ENCODE measurements at places on chromosomes 2 and 18. TPM values are rescaled to one million over a fixed set of nuclear protein-coding genes. Genes with fewer than 3 reads are reported as not detected.

The ZNF513 gene
- total RNA-seq = 11.5 TPM

The CRYGC gene
- not detected for total RNA-seq

The CLEC4F gene
- total RNA-seq = 0.21 TPM

The SPATA3 gene
- total RNA-seq = not detected

The AMER3 gene
- not detected for total RNA-seq

The COX7A2L gene
- total RNA-seq = 135 TPM

The HS6ST1 gene
- 15.1 TPM for total RNA-seq

The IL37 gene
- not detected for total RNA-seq

The G6PC2 gene
- not detected for total RNA-seq

The ANKRD30BL gene
- not detected for total RNA-seq

The TRIM43 gene
- total RNA-seq = not detected

The DYNAP gene
- total RNA-seq = not detected

The PRSS56 gene
- not detected for total RNA-seq

The EML6 gene
- total RNA-seq = 0.73 TPM

The PAPOLG gene
- 21.6 TPM for total RNA-seq

The KANSL1L gene
- total RNA-seq = 15.4 TPM

The TLX2 gene
- 0.10 TPM for total RNA-seq

The FARSB gene
- total RNA-seq = 9.3 TPM

The GALNT3 gene
- 20.4 TPM for total RNA-seq

The RND3 gene
- 0.42 TPM for total RNA-seq

The VWC2L gene
- total RNA-seq = under 0.01 TPM

The CIDEA gene
- total RNA-seq = not detected

The GPR155 gene
- total RNA-seq = 12.9 TPM

The GKN1 gene
- 0.31 TPM for total RNA-seq

The ARHGAP15 gene
- 334 TPM for total RNA-seq

The SERPINB12 gene
- total RNA-seq = not detected

The FAM210A gene
- 8.6 TPM for total RNA-seq

The CCDC74B gene
- 0.10 TPM for total RNA-seq

The ASXL3 gene
- total RNA-seq = under 0.01 TPM

The ABCB11 gene
- total RNA-seq = 0.42 TPM

The PSTPIP2 gene
- 27.9 TPM for total RNA-seq

The L3MBTL4 gene
- 3.0 TPM for total RNA-seq

The OSR1 gene
- total RNA-seq = 0.10 TPM

The SERPINB13 gene
- total RNA-seq = not detected

The TRIM54 gene
- not detected for total RNA-seq

The ZDBF2 gene
- 21.0 TPM for total RNA-seq

The TUBA4B gene
- not detected for total RNA-seq

The PROM2 gene
- 0.31 TPM for total RNA-seq

The CAPN13 gene
- total RNA-seq = under 0.01 TPM

The DNER gene
- 0.21 TPM for total RNA-seq

The C1QL2 gene
- total RNA-seq = not detected

The NGEF gene
- total RNA-seq = 0.21 TPM

The RAMP1 gene
- total RNA-seq = 2.1 TPM

The MAP3K19 gene
- not detected for total RNA-seq

The NPAS2 gene
- total RNA-seq = 2.4 TPM

The MLPH gene
- not detected for total RNA-seq

Data from mononuclear cell (primary cell).